ENCODE measurements at places on chromosomes 1 and 21.

DNA sequence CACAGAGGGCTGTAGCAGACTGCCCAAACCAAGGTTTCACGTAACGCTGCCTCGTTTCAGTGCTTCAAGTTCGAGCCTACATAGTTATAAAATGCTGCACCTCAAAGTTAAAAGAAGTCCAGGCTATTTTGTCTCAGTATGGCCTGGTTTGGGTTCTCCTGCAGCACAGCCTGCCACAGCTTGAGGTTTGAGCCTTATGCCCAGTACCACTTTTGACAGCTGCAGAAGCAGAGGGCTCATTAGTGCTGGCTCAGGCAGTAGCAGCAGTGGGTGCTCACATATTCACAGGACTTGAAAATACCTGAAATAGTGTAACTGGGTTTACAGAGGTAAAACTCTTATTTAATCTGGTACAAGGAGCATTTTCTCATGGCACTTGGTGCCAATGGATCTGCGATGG is 15.3 kb downstream of the SPATA46 start:
- no peak for DNase-seq

- DNase-seq, result no peak
Measured at GRCh38 chr1:13492711-13493110, 21.1 kb downstream of the LRRC38 start.

- no peak for DNase-seq
Measured at GRCh38 chr1:32063261-32063681, 9.5 kb upstream of the TMEM39B start.

DNA sequence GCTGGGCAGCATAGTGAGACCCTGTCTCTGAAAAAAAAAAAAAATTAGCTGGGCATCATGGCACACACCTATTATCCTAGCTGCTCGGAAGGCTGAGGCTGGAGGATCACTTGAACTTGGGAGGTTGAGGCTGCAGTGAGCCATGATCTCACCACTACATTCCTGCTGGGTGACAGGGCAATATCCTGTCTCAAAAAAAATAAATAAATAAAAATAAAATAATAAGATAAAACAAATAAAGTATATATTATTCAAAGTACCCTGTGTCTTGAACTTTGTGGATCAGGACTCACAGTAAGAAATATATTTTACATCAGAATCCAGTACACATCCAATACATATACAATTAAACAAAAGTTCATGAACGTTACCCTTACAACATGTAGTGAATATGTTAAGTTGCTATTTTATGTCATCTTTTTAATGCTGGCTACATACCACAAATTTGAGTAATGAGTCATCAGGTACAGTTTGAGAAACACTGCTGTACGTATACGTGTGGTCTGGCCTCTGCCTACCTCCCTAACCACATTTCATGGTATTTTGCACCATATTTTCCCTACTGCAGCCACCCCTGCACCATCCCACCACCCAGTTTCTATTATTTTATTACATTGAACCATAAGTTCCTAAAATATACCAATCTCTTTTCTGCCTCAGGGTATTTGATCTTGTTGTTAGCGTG is 4.4 kb downstream of the NME7 start:
- DNase-seq, result no peak

GRCh38 chr1:169867012-169867675 is 26.6 kb downstream of the SCYL3 start:
- DNase-seq, result no peak

DNA sequence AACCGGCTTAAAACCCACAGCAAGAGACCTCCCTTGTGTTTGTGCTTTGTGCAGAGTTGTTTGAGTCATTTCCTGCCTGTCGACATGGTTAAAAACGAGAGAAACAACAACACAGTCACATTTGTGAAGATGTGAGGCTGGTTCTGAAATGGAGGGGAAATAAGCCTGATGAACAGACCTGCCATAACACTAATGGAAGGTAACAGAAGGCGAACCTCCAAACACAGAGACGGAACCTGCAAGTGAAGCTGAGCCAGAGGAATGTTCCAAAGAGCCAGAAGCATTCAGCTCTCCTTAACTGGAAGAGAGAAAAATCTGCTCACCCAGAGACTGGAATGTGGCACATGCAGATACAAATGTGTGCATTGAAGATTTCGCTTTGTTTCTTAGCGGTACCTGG is 53.2 kb upstream of the RAVER2 start:
- DNase-seq, result no peak

DNA sequence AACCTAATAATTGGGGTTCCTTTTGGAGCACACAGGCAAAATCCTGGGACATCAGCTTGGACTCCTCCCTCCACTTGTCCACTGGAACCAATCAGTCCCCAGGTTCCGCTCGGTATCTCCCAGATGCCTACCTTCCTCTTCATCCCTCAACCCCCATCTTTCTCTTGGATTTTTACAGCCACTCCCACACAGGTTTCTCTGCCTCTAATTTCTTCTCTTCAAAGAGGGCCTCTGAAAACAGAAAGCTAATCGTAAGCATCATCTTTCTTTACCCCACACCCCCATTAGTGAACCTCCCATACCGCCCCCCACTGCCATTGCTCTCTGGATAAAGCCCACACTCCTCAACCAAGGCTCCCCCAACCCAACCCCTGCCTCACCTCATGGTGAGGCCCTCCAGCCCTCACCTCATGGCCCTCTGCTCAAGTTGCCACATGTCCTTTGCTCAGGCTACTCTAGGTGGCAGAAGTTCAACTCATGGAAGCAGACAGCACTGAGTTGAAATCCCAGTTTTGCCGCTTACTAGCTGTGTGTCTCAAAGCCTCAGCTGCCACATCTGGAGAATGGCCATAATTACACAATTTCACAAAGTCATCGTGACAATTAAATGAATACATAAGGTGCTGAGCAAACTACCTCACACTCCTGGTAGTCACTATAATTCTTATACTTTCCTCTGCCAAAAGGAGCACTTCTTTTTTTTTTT is 18.1 kb upstream of the WASF2 start:
- no peak for DNase-seq

DNA sequence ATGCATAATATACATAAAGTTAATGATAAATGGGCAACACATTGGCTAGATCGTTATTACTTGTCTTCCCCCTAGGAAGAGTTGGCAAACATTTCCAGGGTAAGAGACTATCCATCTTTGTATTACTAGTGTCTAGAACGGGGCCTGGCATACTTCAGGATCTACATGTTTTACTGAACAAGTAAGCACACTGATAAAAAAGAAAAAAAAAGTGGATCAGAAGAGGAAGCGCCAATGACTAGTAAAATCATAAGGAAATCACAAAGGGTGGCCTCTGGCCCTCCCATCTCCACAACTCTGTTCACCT is 482 bp downstream of the TM2D1 start:
- DNase-seq, result no peak

All from chondrocyte (in vitro differentiated cells).